ENCODE measurements at places on chromosomes 11 and 22.

DNA sequence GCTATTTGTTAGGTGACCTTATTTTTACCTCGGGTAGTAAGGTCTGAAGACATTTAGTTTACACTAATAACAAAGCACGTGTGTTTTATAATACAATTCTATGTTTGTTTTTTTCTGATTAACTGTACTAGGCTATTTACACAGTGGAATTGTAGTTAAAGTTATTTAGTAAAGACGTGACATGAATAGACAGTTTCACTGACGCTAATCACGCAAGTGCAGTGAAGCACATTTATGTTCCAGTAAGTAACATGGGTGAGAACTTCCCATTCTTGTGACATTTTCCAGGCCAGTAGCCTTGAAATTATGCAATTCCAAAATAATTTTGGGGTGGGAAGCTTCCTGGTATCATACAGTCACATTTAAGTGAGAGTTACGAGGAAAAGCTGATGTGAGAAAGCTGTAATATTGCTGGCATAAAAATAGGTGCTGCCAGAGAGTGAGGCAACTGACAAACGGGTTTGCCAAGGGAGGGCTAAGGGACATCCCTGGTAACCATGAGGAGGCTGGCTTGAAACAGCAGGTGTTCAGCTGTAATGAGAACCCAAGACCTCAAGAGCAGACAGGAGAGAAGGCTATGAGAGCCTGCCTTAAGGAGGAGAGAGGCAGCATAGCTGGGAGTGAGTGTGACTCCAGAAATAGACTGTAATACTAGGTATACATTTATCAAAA, 378.8 kb downstream of the DCDC1 start:
- no peak for DNase-seq

DNA sequence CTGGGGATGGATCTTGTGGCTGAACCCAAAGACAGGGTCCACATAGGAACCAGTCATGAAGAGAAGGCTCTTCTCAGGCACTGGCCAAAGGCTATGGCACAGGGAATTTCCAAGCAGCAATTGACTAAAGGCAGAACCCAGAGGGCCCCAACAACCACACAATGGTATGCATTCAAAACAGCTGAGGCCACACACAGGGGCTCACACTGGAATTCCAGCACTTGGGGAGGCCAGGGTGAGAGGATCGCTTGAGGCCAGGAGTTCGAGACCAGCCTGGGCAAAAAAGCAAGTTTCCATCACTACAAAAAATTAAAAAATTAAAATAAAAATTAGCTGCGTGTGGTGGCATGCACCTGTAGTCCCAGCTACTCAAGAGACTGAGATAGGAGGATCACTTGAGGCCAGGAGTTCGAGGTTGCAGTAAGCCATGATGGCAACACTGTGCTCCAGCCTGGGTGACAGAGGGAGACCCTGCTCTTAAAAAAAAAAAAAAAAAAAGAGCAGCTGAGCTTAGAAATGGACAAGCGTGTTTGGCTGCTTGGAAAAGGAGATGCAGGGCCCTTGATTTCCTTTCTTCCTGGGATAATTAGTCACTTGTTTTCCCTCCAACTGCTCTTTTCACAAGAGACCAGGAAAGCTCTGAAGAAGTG, 44.6 kb downstream of the MYH9 start:
- no peak for DNase-seq

DNA sequence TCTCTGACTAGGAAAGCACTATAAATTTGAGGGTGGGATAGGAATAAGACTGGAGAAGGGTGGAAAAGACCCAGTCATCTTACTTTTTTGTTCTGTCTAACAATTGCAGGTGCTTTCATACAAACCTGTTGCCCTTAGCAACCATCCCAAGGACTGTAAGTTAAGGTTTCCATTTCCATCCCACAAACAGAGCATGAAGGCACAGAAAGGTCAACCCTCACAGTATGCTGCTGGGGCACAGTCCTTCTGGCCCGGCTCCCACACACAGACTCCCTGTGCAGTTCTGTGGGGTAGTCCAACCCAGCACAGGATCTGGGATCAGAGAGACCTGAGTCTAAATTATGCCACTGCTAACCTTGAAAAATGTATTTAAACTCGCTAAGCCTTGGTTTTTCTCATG, 38.4 kb upstream of the ETS1 start:
- DNase-seq, result no peak

GRCh38 chr11:133948711-133949110, 8.1 kb downstream of the IGSF9B start:
- no peak for DNase-seq

DNA sequence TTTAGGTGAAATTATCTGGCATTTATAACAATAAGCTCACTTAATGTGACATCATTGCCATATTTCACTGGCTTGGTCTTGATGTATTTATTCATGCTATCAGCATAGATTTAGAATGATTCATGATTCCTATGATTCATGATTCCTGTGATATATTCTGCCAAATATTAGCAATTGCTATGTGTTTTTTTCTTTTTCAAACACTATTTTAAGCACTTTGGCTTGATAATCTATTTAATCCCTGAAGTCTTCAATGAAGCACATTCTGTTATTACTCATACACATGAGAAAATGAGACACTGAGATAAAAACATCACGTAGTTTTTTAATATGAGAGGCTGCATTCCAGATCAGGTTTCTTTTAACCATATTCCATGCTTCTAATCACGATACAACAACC, 78.5 kb downstream of the LUZP2 start:
- no peak for DNase-seq

- DNase-seq, result no peak
Measured at GRCh38 chr11:2142762-2143202, 3.6 kb upstream of the IGF2 start.

GRCh38 chr11:1837171-1838076, 1.4 kb upstream of the TNNI2 start:
- peak; percentile 67 for DNase-seq

DNA sequence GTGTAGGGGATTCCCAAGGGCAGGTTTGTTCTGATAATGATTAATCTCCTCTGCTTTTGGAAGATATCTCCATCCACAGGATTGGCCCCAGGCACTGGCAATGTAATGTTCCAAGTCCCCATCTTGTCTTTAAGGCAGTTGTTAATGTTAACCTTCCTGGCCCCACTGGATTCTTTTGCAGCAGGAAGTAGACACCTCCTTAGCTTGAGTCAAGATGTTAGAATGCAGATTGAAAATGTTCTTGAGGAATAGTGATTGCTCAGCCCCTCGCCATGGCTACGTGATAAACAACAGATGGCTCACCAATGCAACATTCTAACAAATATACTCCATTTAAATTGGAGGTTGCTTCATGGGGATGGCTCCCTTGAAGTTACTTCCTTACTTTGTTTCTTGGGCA, 7.3 kb downstream of the HEPHL1 start:
- DNase-seq, result no peak

- DNase-seq, result no peak
Measured at GRCh38 chr11:116352881-116353280, 419.9 kb downstream of the BUD13 start.

DNA sequence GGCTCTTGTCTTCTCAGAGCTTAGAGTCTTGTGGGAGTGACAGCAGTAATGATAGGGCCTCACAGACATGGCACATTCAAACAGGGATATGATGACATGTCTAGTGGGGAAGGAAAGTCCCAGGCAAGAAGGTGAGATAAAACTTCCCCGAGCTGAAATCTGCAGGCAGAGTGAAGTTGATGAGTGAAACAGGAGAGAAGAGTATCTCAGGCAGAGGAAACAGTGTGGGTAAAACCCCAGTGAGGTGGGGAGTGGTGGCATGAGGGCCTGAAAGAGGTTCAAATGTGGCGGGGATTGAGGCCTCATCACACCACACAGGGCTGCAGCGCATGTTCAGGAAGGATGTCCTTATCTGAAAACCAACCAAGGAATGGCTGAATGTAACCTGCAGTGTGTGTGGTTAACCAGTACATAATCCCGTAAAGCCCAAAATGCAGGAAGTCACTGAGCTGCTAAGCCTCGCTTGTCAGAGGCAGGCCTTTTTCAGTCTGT, 153.8 kb upstream of the E2F8 start:
- DNase-seq, result no peak

GRCh38 chr11:111229604-111230003, 15.9 kb upstream of the POU2AF2 start:
- DNase-seq, result no peak

DNA sequence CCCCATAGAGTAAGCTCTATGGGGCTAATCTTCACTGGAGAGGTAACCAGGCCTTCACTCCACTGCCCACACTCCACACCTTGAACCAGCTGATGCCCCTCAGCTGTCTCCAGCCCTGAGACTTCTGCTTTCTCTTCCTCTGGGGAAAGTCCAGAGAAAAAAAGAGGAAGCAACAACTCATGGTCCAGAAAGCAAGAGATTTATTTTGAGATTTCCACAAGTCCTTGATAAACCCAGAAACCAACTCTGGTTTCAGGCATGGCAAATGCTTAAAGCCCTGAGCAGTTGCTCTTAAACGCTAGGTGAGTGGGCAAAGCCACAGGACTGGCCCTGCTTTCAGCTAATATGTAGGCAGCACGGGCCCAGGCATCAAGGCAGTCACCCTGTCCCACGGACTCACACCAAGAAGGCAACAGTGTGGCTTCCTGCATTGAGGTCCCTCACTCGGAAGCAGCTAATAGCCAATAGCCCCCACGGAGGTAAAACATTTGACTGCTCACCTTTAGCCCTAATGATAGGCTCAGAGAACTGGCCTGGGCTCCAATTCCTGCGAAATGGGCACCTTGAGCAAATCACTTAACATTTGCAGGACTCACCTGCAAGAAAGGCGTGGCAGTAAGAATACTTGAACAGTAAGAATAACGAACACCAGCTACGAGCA, 4.3 kb downstream of the CYB561A3 start:
- no peak for DNase-seq

- DNase-seq, result no peak
Measured at GRCh38 chr11:67194096-67194495, 72.2 kb upstream of the GRK2 start.

- DNase-seq, result no peak
Measured at GRCh38 chr11:23280088-23280487, 419.8 kb upstream of the CCDC179 start.

GRCh38 chr11:121566279-121567168, 113.8 kb upstream of the SORL1-AS1 start:
- no peak for DNase-seq

- no peak for DNase-seq
Measured at GRCh38 chr11:134032043-134032442, 36.8 kb upstream of the JAM3 start.

DNA sequence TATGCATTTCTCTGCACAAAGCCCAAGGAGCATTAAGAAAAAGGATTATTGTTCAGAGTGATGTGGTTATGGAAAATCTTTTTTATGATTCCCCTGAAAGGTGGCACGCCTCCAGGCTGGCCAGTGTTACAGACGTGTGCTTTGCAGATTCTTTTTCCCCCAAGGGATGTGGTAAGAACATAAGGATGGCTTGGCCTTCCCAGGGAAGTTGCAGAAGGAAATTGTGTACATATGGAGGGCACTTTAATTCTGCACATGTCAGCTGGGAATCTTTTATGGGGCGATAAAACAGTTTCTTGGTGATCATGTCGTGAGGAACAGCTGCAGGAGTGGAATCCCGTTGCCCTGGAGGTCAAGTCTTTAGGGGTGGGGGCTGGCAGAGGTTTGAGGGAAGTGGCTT, 9.7 kb downstream of the SMARCB1 start:
- no peak for DNase-seq

- DNase-seq, result no peak
Measured at GRCh38 chr11:76141901-76142588, 64.3 kb downstream of the WNT11 start.

- no peak for DNase-seq
Measured at GRCh38 chr11:78318321-78319114, 99.1 kb downstream of the GAB2 start.

DNA sequence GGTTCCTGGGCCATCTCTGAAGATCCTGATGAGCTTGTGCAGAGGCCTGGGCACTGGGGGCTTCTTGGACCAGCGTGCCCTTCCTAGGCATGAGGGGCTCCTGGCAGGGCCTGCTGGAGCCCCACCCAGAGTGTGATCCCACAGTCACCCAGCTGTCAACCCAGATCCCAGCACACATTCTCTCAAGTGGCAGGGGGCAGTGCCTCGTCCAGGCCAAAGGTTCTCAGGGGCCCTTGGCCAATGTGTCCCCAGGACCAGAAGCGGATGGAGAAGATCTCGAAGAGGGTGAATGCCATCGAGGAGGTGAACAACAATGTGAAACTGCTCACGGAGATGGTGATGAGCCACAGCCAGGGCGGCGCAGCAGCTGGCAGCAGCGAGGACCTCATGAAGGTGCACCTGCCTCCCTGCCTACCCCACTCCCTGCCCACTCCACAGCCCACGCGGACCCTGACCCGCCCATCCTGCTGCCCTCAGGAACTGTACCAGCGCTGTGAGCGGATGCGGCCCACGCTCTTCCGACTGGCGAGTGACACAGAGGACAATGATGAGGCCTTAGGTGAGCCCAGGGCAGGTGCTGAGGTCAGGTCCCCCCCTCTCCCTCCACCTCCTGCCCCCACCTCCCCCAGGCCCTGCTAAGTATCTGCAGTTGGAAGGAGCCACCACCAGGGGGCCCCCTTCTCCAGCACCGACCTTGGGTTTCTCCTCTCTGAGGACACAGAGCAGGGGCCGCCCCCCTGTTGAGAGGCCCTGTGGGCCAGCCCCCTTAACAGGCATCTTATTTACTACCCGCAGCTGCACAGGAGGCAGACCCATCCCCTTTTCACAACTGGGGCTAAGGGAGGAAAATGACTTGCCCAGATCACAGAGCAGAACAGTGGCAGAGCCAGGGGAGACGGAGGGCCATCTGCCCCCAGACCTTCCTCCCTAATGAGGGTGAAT, 14.7 kb downstream of the GGA1 start:
- no peak for DNase-seq

GRCh38 chr22:35882211-35883030, 146.2 kb downstream of the RBFOX2 start:
- DNase-seq, result no peak

- DNase-seq, result no peak
Measured at GRCh38 chr22:39935116-39935515, 25.1 kb upstream of the TMA7B start.

DNA sequence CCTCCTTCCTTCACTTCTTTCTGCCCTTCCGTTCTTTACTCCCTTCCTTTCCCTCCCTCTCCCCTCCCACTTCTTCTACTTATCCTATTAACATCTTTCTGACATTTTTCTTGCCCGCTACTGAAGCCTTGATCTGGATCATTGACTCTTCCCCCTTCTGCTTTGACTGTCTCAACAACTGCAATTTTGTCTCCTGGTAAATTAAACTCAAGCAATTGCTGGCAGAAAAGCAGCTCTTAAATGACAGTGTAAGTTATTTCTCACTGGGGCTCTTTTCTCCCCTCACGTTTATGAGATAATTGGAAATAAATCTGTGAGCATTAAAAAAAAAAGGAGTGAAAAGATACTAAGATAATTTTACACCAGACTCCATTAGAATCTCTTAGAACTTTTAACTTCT, 120.0 kb downstream of the SLC17A6 start:
- no peak for DNase-seq

DNA sequence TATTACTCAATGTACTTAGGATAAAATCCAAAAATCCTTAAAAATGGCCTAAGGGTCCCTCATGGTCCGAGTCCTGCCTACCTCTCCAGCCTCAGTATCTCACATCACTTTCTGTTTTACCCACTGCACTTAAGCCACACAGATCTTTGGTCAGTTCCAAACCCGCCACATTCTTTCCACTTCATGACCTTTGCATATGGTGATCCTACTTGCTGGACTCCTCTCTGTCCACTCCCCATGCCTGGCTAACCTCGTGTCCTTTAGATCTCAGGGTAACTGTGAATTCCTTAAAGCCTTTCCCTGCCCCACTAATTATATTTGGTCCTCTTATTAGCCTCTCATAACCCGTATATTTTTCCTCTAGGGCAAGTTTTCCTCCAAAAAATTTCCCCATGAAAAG, 1.2 kb downstream of the NUP160 start:
- DNase-seq, result no peak
